ENCODE measurements at places on chromosomes 5 and 9.

GRCh38 chr5:116442931-116443551 lies 131.6 kb downstream of the SEMA6A start:
- DNase-seq = no peak

DNA sequence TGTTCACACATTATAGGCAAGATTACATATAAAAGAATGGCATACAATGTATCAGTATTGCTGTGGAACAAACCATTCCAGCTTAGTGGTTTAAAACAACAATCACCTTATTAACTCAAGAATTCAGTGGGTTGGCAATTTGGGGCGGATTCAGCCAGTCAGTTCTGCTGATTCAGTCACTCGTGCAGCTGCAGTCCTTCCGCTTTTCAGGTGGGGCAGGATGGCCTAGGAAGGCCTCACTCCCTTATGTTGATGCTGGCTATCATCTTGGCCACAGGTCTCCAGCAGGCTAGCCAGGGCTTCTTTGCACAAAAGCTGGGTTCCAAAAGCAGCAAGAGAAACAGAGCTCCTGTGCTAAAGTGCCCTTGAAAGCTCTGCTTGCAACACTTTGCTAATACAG lies 150.6 kb downstream of the MCTP1 start:
- no peak for DNase-seq

DNA sequence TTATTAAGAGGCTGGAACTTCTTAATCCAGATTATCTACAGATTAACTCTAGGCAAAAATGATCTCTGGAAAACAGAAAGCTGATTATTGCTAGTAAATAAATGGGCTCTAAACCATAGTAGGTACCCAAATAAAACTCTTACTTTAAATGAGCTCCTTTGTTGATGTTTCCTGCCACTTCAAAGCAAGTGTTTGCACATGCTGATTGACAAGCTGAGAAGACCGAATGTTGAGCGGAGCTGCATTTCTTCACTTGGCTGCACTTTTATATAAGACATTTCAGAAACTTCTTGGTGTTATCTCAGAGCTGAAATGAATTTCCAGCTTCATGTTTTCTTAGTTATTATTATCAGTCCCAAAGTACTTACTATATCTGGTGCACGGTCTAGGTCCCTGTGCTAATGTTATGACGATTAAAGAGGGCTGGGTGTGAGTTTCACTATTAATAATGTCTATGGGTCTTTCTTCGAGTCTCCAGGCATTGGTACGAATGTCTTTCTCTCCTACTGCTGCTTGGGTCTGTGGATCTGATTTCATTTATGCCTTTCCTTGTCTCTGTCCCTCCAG lies 58.6 kb upstream of the CTXN3 start:
- no peak for DNase-seq

DNA sequence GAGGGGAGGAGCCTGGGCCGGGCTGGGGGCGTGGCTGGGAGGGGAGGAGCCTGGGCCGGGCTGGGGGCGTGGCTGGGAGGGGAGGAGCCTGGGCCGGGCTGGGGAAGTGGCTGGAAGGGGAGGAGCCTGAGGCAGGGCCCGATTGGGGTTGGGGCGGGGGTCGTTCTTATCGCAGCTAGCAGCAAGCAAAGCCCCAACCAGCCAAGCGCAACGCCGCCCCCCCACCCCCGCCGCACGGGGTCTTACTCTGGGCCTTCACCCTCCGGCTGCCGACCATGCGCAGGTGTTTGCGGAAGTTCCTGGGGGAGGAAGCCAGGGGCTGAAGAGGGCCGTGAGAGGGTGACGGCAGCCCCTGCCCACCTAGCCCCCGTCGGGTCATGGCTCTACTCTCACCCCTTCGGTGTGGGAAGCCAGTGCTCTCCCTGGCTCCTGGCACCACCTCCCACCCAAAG lies 5.0 kb downstream of the NSMF start:
- no peak for DNase-seq

DNA sequence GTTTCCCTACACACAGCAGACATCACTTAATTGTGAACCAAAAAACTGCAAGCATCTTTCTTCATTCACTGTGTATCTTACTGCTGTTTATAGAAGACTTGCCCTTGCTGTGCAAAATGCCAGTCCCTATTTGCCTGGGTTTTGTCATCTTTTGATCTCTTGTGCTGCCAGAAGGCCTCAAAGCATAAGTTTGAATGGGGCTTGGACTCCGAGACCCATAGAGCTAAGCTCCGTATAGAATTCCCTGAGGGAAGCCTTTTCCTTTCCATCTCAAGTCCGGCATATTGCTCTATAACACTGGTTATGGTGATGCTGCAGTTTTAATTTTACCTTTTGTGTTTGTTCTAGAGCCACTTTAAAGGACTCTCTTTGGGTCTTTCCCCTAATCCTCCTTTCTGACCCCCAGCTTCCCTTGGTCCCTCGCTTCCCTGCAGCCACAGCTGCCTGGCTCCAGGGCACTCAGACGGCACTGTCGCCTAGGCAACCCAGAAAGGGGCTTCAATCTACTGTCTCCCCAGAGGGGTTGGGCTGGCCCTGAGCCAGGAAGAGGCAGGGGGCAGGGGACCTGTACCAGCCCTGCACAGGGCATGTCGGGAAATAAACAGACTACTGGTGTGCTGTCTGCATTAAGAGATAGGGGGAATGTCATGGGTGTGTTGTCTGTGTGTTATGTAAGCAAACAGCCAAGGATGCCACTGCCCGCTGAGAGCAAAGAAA lies 73.4 kb upstream of the MELK start:
- DNase-seq = no peak

- no peak for DNase-seq
Observed at GRCh38 chr9:26983340-26983739, 22.1 kb downstream of the LRRC19 start.

- DNase-seq = no peak
Observed at GRCh38 chr9:36317766-36318165, 59.5 kb upstream of the GNE start.

DNA sequence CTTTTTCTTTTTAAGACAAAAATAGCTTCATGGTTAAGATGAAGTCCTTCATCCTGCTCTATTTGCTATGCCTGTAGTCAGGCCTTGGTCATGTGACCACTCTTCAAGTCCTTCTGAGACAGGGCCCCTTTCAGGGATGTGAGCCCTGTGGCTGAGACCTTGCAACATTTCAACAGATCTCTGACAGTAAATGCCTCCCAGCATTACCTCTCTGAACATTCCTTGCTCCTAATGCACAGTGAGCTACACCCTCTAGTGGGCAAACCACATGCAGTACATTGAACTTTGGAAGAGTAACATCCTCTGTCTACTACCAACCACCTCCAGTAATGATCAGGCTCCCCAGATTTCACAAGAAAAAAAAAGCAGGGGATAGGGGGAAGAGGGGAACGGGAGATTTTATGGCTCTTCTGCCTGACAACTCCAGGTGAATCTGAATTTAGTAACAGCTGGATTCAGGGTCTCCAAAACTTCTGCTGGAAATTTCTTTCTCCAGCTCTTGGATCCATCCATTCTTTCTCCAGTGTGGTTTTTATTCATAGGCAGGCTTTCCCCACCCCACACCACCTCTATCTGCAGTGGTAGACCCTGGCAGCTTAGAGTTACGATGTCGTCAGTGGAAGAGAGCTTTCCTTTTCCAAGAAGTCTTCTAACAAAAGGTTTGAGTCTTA lies 8.9 kb upstream of the FBXO38 start:
- DNase-seq = peak; percentile 18

DNA sequence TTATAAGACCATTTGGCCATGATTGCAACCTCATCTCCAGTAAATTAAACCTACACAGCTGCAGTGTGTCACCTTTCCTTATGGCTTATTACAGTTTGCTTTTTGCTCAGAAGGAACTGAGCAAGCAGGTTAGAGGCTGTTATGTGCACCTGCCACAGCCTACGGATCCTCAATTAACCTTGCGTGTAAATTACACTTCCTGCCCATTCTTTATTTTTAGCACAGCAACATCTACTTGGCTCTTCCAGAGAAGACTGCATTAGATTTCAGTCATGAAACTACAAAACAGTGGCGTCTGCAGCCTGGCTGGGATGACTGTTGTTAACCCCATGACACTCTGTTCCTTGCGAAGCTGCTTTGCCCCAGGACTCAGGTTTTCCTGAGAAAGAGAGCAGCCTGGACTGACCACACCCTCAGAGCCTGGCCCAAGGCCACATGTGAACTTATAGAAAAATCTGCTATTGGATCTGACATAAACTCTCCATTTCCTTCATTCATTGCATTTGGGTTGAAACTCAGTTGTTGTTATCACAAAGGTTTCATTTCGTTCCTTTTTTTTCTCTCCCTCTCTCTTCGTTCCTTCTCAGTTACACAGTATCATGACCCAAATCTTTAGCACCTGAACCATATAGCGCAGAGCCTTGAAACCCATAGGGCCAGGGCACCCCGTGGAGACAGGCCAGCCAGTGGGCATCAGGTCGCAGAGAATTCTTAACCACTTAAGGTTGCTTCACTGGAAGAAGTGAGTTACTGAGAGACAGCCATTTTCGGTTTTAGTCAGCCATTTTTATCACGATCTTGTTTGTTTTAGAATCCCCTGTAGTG lies 138.6 kb downstream of the PALM2AKAP2 start:
- DNase-seq = no peak

GRCh38 chr5:43290726-43291125 lies 22.5 kb downstream of the HMGCS1 start:
- no peak for DNase-seq

DNA sequence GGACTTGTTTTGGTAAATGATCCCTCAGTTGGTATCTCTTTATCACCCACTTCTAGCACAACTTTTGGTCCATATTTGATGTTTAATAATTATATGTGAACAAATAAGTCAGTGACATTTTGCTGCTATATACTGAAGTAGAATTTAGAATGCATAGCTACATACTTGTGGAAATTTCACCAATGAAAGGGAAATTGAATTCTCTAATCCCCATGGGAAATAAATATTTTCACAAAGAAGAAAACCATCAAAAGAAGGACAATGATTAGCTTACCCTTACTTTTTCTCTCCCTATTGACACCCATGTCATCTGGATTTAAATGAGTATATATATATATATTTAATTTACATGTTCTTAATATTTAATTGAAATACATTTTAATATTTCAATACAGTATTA lies 94.3 kb upstream of the DAB2 start:
- DNase-seq = no peak

DNA sequence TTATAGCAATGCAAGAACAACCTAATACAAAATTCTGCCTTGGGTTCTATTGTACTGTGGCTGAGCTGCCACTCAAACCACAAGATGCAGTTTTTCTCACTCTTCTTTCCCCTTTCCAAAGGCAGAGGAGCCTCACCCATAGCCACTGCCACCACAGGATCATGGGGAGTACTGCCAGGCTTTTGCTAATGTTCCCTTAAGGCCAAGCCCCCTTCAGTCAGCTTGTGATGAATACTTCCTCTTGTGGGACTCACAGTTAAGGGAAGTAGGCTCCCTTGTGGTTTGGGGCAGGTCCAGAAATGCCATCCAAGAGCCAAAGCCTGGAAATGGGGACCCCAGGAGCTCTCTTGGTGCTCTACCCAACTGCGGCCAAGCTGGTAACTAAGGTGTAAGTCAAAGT lies 258.7 kb downstream of the SPATA31D1 start:
- no peak for DNase-seq

DNA sequence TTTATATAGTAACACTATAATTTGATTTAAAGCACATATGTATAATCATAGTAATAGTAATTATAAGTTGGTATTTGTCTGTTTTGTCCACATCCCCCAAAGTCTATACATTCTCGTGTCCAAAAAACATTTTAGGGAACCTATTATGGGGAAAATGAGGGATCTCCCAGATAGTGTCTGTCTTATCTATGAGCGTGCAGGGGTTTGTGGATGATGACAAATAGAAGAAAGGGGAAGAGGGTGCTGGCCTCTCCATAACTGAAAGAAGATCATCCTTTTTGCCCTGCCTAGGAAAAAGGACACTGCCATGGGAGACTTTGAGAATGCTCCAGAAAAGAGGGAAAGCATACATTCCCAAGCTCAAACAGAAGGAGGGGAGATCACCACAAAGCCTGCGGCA lies 45.3 kb downstream of the C5orf22 start:
- DNase-seq = no peak

Data from fibroblast of skin of left biceps (primary cell).